ENCODE measurements at places on chromosomes 6 and 20.

DNA sequence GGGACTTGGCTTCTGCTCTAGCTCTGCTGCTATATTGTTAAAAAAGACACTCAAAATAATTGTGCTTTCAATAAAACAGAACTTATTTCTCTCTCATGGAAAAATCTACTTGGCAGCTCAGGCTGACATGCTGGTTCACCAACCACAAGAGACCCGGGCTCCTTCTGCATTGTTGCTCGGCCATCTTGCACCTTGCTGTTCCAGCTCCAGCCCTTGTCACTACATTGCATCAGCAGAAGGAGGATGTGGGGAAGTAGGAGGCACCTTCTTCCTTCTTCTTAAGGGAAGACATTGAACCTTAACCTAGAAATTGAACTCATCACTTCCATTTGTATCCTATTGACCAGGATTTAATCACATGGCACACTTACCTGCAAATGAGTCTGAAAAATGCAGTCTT is 6.6 kb upstream of the C20orf202 start:
- H3K27me3 ChIP-seq: no peaks in the 10 kb centered on the region
- no peak overlapping the region for H3K27ac ChIP-seq
- no peak overlapping the region for H3K4me3 ChIP-seq
- no peaks in the 10 kb centered on the region for H3K36me3 ChIP-seq
- no peaks in the 10 kb centered on the region for H3K4me1 ChIP-seq
- DNase-seq: no peak

DNA sequence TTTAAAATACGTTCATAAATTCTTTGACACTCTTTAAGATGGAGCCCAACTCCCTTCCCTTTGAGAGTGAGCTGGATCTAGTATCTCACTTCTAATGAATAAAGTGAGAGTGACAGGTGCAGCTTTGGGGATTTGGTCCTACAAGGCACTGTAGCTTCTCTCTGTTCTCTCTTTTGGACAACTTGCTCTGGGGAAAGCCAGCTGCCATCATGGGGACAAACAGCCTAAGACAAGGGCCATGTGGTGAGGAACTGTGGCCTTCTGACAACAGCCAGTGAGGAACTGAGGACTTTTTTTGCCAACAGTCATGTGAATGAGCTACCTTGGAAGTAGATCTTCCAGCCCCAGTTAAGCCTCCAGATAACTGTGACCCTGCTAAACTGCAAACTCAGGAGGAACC is 272.8 kb upstream of the AGPAT4 start:
- H3K4me1 ChIP-seq: no peaks in the 10 kb centered on the region
- H3K27ac ChIP-seq: no peak overlapping the region
- H3K4me3 ChIP-seq: no peak overlapping the region
- no peak for DNase-seq
- H3K36me3 ChIP-seq: no peaks in the 10 kb centered on the region

GRCh38 chr20:14775778-14776177 is 438.4 kb upstream of the FLRT3 start:
- H3K27ac ChIP-seq: no peak overlapping the region
- no peak overlapping the region for H3K4me3 ChIP-seq
- DNase-seq: no peak
- no peaks in the 10 kb centered on the region for H3K36me3 ChIP-seq
- H3K4me1 ChIP-seq: no peaks in the 10 kb centered on the region

- H3K4me3 ChIP-seq: no peak overlapping the region
- no peaks in the 10 kb centered on the region for H3K36me3 ChIP-seq
These were observed 2.5 kb downstream of the CST7 start for GRCh38 chr20:24951536-24952083.

DNA sequence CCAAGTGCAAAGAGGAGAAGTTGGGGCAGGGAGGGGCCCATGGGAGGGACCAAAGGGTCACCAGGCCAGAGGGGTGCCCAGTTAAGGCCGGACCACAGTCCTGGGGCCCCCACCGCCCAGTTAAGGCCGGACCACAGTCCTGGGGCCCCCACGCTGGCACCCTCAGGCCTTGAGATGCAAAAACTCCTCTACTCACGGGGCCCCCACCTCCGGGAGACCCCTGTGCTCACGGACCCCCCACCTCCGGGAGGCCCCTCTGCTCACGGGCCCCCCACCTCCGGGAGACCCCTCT is 16.9 kb downstream of the KCNQ2 start:
- H3K27ac ChIP-seq: no peak overlapping the region
- no peak overlapping the region for H3K4me3 ChIP-seq
- DNase-seq: no peak
- H3K27me3 ChIP-seq: peaks cover 15% of the 10 kb centered on the region
- no peaks in the 10 kb centered on the region for H3K36me3 ChIP-seq

DNA sequence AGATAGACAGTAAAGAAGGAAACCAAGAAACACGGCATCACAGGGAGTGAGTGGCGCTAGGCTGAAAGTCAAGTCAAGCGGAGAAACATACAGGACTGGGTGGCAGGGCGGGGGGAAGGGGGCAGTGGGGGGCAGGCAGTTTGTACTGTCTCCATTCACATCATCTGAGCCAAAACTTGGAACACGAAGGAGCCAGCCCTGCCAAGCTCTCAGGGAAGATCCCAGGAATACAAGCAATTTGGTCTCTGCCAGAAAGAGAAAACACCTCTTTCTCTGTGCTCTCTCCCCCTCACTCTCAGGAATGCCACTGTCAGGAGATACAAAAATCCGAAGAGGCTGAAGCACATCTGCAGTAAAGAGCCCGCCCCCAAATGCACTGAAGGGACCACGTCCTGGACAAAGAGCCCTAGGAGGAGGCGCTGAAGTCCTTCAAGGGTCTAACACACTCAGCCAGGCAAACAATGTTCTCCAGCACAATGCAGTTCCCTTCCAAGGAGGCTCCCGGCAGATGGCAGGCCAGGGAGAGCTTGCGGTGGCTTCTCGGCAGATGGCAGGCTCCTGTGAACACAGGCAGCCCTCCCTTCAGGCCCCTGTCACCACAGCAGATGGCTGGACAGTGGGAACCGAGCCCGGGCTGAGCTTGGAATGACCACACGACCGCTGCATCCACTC is 90.0 kb downstream of the ATP9A start:
- DNase-seq: no peak
- H3K27ac ChIP-seq: no peak overlapping the region
- no peaks in the 10 kb centered on the region for H3K36me3 ChIP-seq
- H3K4me1 ChIP-seq: no peaks in the 10 kb centered on the region

- H3K36me3 ChIP-seq: no peaks in the 10 kb centered on the region
- peaks cover 4% of the 10 kb centered on the region for H3K4me1 ChIP-seq
- no peak overlapping the region for H3K27ac ChIP-seq
- no peaks in the 10 kb centered on the region for H3K27me3 ChIP-seq
These were observed 250.0 kb downstream of the HIVEP2 start for GRCh38 chr6:142695016-142695415.

GRCh38 chr6:27847706-27848105 is 64.5 kb downstream of the OR2B2 start:
- DNase-seq: no peak
- H3K27me3 ChIP-seq: no peaks in the 10 kb centered on the region
- H3K36me3 ChIP-seq: no peaks in the 10 kb centered on the region
- H3K4me1 ChIP-seq: no peaks in the 10 kb centered on the region
- no peak overlapping the region for H3K4me3 ChIP-seq

- no peaks in the 10 kb centered on the region for H3K4me1 ChIP-seq
- H3K4me3 ChIP-seq: no peak overlapping the region
- no peaks in the 10 kb centered on the region for H3K27me3 ChIP-seq
- no peak overlapping the region for H3K27ac ChIP-seq
- no peak for DNase-seq
These were observed 29.2 kb upstream of the SSR1 start for GRCh38 chr6:7341989-7342742.

- no peaks in the 10 kb centered on the region for H3K27me3 ChIP-seq
- no peaks in the 10 kb centered on the region for H3K36me3 ChIP-seq
- no peak for DNase-seq
- no peak overlapping the region for H3K4me3 ChIP-seq
- H3K4me1 ChIP-seq: no peaks in the 10 kb centered on the region
These were observed 12.7 kb downstream of the DPPA5 start for GRCh38 chr6:73341335-73341734.

GRCh38 chr20:48238326-48238725 is 453.0 kb upstream of the SULF2 start:
- no peak overlapping the region for H3K4me3 ChIP-seq
- no peak for DNase-seq
- H3K4me1 ChIP-seq: no peaks in the 10 kb centered on the region
- H3K36me3 ChIP-seq: no peaks in the 10 kb centered on the region

DNA sequence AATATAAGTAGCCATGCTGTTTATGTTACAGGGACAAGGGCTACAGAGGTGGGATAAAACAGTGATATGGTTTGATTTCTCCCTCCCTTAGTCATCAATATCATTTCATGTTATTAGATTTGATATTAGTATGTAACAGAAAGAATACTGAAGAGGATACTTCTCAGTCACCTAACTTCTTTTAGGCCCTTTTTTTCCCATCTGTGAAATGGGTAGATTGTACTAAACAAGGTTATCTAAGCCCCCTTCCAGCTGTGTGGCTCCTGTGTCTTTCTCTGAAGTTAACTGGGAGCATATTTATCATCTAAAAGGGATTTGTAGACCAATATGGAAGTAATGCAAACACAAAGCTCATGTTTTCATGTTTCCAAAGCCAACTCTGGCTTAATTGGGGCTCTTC is 7.7 kb downstream of the NOX3 start:
- no peak overlapping the region for H3K4me3 ChIP-seq
- no peak for DNase-seq
- no peaks in the 10 kb centered on the region for H3K27me3 ChIP-seq
- no peaks in the 10 kb centered on the region for H3K36me3 ChIP-seq

DNA sequence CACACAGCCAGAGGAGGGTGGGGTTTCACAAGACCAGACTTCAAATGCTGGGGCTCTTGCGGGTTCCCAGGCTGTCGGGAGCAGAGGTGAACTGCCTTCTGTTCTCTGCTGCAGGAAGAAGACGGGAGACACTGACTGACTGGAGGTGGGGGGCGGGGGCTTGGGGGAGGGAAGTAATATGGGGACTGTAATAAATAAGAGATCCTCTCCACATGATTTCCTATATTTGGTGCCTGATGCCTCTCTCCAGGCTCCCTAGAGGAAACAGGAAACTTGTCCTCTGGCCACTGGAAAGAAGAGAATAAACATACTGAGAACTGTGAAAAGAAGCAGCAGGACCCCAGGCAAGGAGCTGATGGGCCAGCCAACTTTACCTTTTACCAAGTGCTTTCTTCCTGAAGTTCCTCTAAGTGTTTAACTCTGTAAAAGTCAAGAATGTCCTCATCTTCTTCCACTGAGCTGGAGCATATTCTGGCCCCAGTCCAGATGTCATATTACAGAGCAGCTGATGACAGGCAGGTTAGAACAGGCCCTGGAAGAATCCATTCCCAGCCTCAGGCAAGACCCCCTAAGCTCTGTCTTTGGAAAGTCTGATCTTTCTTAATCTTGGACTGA is 33.2 kb upstream of the ADGRF5 start:
- H3K27ac ChIP-seq: peak overlapping the region; percentile 40
- no peaks in the 10 kb centered on the region for H3K36me3 ChIP-seq
- H3K27me3 ChIP-seq: no peaks in the 10 kb centered on the region
- no peak for DNase-seq

DNA sequence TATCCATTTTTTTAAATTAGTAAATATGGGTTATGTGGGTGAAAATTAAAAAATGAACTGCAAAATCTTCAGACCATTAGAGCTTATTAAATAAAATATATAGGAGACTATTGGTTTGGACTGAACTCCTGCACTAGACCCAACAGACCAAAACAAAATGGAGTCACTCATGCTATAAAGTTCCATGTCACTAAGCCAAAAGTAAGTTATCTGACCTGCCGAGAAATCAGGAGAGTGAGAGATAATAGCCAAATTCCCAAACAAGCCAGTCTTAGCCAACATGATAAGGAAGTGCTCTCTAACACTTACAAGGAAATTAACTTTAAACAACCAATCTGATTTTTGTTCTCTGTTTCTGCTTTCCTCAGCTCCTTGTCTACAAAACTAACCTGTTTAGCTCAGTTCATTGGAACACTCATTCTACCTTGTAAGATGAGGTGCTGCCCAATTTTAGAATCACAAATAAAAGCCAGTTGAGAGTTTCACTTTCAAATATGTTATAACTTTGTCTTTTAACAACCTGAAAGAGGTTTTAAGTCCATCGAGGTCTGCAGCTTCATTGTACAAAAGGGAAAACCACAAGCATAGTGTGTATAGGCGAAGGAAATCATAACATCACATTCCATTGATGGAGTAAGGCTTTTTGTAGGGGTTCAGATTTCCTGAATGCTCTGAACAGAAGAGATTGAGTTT is 220.5 kb downstream of the TENT5A start:
- no peaks in the 10 kb centered on the region for H3K36me3 ChIP-seq
- no peak for DNase-seq
- H3K27me3 ChIP-seq: no peaks in the 10 kb centered on the region
- no peak overlapping the region for H3K27ac ChIP-seq
- no peaks in the 10 kb centered on the region for H3K4me1 ChIP-seq
- H3K4me3 ChIP-seq: no peak overlapping the region

GRCh38 chr20:62428396-62429295 is 1.3 kb upstream of the RBBP8NL start:
- H3K27me3 ChIP-seq: peaks cover 8% of the 10 kb centered on the region
- H3K27ac ChIP-seq: peak overlapping the region; percentile 72
- no peak overlapping the region for H3K4me3 ChIP-seq
- no peaks in the 10 kb centered on the region for H3K36me3 ChIP-seq

DNA sequence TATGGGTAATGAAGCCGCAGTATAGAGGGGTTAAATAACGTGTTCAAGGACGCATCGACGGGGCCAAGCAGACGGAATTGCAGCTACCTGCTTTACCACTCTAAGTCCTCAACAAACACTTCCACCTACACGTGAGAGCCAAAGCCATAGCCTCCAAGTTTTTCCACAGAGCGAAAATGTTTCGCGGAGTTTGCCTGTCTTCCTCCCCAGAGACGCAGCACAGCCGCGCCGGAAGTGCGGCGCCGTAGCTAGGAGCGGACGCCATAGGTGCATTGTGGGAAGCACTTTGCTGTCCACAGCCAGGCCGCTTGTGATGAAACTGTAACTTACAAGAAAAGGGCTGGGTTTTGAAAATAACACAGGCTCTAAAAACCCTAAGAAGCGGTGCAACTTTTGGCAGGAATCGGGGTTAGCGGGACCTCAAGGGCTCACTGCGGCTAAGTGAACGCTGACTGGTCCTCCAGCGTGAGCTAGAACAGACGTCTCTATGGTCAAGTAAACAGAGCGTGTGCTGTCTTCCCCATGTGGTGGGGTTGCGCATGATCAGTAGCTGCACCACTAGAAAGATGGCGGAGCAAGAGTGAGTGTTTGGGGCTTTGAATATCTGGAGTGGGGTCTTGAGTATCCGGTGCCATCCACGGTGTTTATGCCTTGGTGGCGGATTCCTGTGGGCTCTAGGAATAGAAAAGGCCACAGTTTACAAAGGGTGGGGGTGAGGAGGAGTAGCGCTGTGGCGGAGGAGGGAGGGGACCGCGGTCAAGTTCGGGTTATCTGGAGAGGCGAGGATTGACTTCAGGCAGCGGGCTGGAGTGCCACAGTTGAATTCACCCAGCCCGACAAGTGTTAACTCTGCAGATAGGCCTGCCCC is at the start of gene RPL7L1:
Gene RPL7L1 (plus strand): TSS at position 245 of the 868 bp plus-strand sequence. CDS start 295 bp downstream, at position 540.
- no peaks in the 10 kb centered on the region for H3K27me3 ChIP-seq
- H3K4me3 ChIP-seq: peak within 1 kb of the TSS; percentile 70
- H3K27ac ChIP-seq: peak within 1 kb of the TSS; percentile 91
- peaks cover 6% of the 10 kb centered on the region for H3K4me1 ChIP-seq

Data from breast epithelium (tissue), 4 donors.